ENCODE measurements at places on chromosomes 3 and 15. TPM values are rescaled to one million over a fixed set of nuclear protein-coding genes. Genes with fewer than 3 reads are reported as not detected.

Gene ACTL6A
- 77.5 TPM for total RNA-seq

DNA sequence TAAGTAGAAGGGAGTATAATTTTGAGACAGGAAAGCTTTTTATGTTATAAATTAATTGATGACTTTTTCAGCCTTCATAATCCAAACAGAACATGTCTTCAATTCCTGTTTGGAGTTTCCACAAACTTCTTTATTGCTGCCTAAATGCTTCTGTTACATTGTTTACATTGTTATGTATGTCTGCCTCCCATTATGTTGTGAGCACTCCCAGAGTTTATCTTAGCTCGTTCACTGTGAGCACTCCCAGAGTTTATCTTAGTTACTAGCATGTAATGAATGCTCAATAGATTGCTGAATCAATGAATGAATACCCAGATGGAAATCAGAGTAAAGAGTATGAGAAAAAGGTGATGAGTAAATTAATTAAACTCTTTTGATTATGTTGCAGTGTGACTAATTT, 1178.0 kb downstream of the ROBO1 start:
- no peaks in the 10 kb centered on the region for H3K27me3 ChIP-seq
- no peak for DNase-seq
- peaks cover 1% of the 10 kb centered on the region for H3K36me3 ChIP-seq
- no peaks in the 10 kb centered on the region for H3K4me1 ChIP-seq
- H3K27ac ChIP-seq, result no peak overlapping the region

DNA sequence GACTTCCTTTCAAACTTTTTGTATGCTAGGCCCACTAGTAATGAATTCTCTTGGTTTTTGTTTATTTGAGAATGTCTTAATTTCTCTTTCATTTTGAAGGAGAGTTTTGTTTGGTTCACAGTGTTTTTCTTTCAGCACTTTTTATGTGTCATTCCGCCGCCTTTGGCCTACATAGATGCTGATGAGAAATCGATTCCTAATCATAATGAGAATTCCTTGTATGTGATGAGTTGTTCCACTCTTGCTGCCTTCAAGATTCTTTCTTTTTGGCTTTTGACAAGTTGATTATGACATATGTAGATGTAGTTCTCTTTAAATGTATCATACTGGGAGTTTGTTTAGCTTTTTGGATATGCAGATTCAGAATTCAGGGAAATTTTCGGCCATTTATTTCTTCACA, 35.5 kb downstream of the CERS3 start:
- H3K4me3 ChIP-seq, result no peak overlapping the region
- H3K27me3 ChIP-seq, result no peaks in the 10 kb centered on the region
- DNase-seq, result no peak
- H3K27ac ChIP-seq, result no peak overlapping the region
- H3K36me3 ChIP-seq, result no peaks in the 10 kb centered on the region
- H3K4me1 ChIP-seq, result no peaks in the 10 kb centered on the region

Gene GSK3B
- total RNA-seq, result 37.5 TPM

Gene CNTN4
- 0.79 TPM for total RNA-seq

Gene KLF13
- total RNA-seq, result 273 TPM

Gene KLHL24
- 42.2 TPM for total RNA-seq

- H3K4me3 ChIP-seq, result no peak overlapping the region
- no peaks in the 10 kb centered on the region for H3K27me3 ChIP-seq
- DNase-seq, result no peak
- no peaks in the 10 kb centered on the region for H3K36me3 ChIP-seq
- no peaks in the 10 kb centered on the region for H3K4me1 ChIP-seq
Measured at GRCh38 chr3:126110431-126111125, 26.7 kb upstream of the SLC41A3 start.

- peaks cover 41% of the 10 kb centered on the region for H3K27me3 ChIP-seq
- no peak overlapping the region for H3K4me3 ChIP-seq
- H3K36me3 ChIP-seq, result no peaks in the 10 kb centered on the region
- no peak for DNase-seq
- H3K4me1 ChIP-seq, result peaks cover 16% of the 10 kb centered on the region
Measured at GRCh38 chr3:150867434-150867833, 37.8 kb downstream of the MINDY4B start.

Gene CACNA2D3
- total RNA-seq, result not detected

GRCh38 chr15:38843736-38844590, 279.3 kb upstream of the RASGRP1 start:
- H3K4me3 ChIP-seq, result no peak overlapping the region
- DNase-seq, result no peak
- H3K36me3 ChIP-seq, result no peaks in the 10 kb centered on the region
- no peaks in the 10 kb centered on the region for H3K4me1 ChIP-seq
- no peak overlapping the region for H3K27ac ChIP-seq

- H3K4me1 ChIP-seq, result no peaks in the 10 kb centered on the region
- DNase-seq, result no peak
- no peak overlapping the region for H3K27ac ChIP-seq
- no peaks in the 10 kb centered on the region for H3K36me3 ChIP-seq
- no peaks in the 10 kb centered on the region for H3K27me3 ChIP-seq
Measured at GRCh38 chr3:18307529-18307928, 117.6 kb downstream of the SATB1 start.

Gene IGF1R
- 40.1 TPM for total RNA-seq

Gene UBAP1L
- 6.3 TPM for total RNA-seq

DNA sequence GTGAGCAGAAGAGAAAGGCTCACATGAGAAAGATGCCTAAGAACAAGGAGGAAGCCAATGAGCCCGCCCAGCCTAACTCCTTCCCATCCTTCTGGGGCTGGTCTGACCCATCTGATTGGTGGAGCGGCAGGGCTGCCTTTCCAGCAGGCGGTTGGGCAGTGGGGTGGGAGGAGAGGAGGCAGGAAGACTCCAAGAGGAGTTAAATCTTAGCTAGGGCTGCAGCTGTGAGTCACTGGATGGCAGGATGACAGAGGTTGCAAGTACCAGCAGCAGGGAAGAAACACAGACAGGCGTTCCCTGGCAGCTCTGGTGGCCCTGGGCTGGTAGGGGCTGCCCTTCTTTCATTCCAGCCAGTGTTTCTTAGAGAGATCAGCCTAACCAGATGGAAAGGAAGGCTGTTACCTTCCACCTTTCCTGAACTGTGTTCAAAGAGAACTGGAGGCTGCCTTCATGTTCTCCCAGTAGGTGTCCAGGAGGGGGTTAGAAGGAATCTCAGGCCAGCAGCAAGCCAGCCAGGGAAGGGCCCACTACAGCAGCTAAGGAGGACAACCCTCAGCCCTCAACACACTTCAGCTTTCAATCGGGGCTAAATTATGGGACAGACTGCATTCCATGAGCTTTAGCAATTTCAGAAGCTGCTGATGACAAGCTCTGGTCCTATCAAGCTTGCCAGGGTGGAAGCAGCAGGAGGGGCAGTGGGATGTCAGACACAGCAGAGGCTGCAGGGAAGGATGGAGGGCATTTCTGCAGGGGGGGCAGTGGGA, 50.3 kb downstream of the CHSY1 start:
- peaks cover 96% of the 10 kb centered on the region for H3K4me1 ChIP-seq
- no peaks in the 10 kb centered on the region for H3K27me3 ChIP-seq
- H3K27ac ChIP-seq, result peak overlapping the region; percentile 48
- H3K36me3 ChIP-seq, result peaks cover 11% of the 10 kb centered on the region

- H3K4me1 ChIP-seq, result peaks cover 12% of the 10 kb centered on the region
- H3K4me3 ChIP-seq, result no peak overlapping the region
- DNase-seq, result no peak
- H3K27ac ChIP-seq, result no peak overlapping the region
Measured at GRCh38 chr15:66860844-66861243, 158.8 kb downstream of the SMAD6 start.

- no peaks in the 10 kb centered on the region for H3K36me3 ChIP-seq
- peaks cover 3% of the 10 kb centered on the region for H3K27me3 ChIP-seq
- DNase-seq, result peak; percentile 26
- peaks cover 18% of the 10 kb centered on the region for H3K4me1 ChIP-seq
- peak overlapping the region; percentile 71 for H3K4me3 ChIP-seq
Measured at GRCh38 chr15:90184119-90184785, 16.9 kb upstream of the SEMA4B start.

Data from activated T-cell treated with anti-CD3 and anti-CD28 coated beads, Interleukin-2, amount 50 U/mL, for 72 hours (primary cell).